BE2C (cell line): ENCODE measurements at places on chromosomes 1 and 21.
A peak's percentile ranks its signal among the peaks of the same experiment; 100 is the strongest.

- peak; percentile 79 for DNase-seq
Measured at GRCh38 chr1:62327360-62328055, 8.3 kb upstream of the KANK4 start.

- peak; percentile 21 for DNase-seq
Measured at GRCh38 chr1:199954699-199955098, 72.8 kb upstream of the NR5A2 start.

DNA sequence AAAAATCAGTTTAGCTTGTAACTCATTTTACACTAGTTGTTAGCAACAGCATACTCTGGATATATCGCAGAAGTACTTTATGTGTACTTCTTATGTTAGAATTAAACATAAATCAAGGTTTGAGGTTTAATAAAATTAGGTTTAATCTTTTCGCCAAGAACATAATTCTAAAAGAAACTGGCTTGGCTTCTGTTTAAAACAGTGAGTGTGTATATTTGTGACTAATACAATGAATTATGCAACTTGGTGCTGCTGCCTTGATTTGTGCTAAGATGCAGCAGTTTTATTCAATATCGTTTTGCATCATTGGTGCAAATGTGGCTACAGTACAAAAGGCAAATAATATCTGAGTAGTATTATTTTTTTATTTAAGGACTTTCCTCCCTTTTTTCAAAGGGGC lies 44.8 kb downstream of the USP25 start:
- DNase-seq, result no peak

DNA sequence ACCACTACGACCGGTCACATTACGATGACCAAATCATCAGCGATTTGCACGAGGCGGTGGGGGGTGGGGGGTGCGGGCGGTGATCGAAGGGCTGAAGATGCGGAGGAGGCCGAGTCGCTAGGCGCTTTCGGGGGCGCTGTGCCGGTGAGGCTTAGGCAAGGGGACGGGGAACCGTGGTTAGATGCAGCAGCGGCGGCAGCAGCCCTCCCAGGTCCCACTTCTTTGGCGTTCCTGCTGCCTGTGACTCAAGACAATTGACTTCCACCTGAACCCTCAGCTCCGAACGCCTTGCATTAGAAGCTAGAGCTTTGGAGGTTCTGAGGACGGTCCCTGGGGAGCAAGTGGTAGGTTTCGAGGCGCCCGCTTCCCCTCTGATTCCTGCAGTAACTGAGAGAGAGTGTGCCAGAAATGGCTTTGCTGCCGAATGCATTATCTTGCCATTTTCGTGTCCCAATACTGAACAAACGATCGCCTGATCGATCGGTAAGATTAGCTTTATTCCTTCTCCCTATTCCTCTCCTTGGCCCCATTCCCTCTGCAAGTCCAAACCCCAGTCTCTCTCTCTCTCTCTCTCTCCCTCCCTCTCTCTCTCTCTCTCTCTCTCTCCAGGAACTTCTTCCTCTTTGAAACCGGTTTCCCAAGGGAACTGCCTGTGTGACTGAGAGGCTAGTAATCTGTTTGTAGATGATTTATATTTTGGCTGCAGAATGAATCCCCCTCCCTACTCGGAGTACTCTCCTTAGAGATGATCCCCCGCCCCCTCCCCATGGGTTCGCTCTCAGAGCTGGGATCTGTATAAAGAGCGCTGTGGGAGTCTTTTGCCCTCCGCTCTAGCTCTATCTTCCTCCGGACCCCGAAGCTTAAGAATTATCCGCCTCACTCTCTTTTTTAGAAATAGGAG lies 735 bp upstream of the BRINP3 start:
- DNase-seq, result peak; percentile 72

GRCh38 chr1:177780096-177780700 lies 189.7 kb downstream of the SEC16B start:
- DNase-seq, result no peak

GRCh38 chr1:21077085-21077484 lies 99.6 kb downstream of the EIF4G3 start:
- DNase-seq, result no peak

DNA sequence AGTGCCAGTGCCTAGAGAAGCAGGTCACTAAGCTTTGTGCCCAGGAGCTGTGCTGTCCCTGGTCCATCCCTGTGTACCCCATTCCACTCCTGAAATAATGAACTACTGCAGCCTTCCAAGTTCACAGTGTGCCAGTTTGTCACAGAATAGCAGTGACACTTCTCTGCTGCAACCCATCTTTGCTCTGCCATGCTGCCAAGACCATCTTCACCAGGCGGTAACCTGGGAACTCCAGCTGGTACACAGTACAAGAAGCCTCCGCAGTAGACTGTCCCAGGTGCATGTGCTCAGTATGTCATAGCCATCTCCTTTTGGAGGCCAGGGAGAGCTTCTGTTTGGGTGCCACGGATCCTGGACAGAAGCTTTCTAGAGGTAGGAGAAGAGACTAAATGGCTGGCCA lies 138.0 kb downstream of the DHRS3 start:
- no peak for DNase-seq

DNA sequence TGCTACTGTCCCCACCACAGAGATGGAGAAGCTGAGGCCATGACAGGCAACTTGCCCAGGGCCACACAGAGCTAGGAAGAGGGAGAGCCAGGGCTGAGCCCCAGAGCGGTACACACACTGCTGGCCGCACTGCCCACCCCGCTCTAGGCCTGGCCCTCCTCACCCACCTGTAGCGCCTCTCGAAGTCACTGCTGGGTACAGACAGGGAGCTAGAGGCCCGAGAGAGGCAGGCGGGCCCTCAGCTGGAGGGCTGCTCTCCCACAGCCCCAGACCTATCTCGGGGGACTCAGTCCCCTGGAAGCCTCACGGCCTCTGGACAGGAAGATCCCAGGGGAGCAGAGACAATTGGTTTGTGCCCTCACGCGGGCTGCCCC lies 17.3 kb upstream of the PLEKHG5 start:
- no peak for DNase-seq

GRCh38 chr1:48676822-48677221 lies 99.9 kb downstream of the BEND5 start:
- no peak for DNase-seq

- peak; percentile 11 for DNase-seq
Measured at GRCh38 chr1:117179471-117179870, 31.3 kb downstream of the VTCN1 start.

DNA sequence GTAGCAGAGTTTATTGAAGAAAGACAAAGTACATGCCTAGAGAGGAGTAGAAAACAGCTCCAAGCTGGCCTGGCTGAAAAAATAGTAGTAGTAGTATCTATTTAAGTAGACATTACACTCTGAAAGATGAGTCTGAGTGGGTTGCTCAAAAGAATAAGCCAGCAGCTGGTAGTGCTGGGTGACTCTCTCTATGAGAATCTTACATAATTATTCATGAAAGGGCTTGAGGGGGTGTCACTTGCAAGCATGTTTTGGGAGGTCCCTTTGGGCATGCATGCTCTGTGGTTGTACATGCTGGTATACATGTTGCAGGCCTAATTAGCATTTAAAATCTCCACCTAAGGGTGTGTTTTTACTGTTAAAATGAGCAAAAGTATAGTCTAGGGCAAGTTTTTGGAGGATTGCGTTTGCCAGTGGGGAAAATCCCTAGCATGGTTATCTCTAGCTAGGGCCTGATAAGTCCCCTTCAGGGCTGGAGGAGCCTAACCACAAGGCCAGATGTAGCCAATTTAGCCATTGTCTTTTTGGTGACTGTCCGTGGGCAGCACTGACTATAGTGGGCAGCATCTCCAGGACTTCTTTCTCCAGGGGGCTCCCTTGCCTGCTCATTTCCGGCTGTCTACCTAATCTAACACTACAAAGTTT lies 11.0 kb upstream of the FCGR2A start:
- no peak for DNase-seq

- DNase-seq, result no peak
Measured at GRCh38 chr1:204073837-204074273, 940 bp downstream of the SOX13 start.

DNA sequence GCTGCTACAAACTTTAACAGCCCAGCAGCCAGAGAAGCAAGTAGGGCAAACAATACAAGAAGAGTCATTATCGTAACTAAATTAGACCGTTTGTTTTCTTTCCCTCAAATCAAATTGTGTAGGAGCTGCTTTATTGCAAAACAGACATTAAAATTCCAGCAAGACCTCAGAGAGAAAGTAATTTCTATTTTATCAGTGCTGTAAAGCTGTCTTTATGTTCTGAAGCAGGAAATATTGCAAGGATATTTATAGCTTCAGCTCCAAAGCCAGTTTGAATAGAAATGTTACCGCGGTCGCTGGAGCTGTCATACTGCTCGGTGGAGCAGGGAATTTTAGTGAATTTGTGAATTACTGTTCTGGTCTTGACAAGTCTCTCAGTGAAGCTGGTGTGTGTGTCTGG lies 503.8 kb upstream of the PLXNA2 start:
- peak; percentile 35 for DNase-seq

- DNase-seq, result no peak
Measured at GRCh38 chr1:43879996-43880395, 53.6 kb upstream of the ARTN start.

DNA sequence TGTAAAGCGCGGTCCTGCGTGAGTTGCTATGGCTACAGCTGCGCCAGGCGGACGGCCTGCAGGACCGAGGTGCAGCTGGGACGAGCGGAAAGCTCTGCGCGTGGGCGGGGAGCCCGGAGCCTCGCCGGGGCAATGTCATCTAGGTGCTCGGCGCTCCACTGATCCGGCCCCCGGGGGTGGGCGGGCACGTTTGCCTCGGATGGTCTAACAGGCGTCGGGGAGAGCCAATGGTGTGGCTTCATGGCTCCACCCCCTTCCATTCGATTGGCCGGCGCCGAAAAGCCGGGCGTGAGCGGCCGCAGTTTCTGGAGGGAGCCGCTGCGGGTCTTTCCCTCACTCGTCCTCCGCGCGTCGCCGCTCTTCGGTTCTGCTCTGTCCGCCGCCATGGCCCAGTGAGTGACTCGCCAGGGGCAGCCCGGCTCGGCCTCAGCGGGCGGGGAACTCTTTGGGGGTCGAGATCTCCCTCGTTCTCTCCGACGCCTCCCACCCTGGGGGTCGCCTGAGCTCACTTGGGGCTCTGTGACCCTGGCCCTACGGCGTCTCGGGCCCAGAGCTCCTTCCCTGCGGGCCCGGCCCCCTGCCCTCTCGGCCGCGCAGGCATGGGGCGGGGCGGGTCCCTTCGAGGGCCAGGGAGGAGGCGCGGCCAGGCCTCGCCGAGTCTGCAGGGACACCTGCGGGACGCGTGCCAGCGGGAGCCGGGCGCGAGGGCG lies at the start of gene PGD:
Gene PGD (plus strand): TSS at position 331 of the 710 bp plus-strand sequence. CDS start 54 bp downstream, at position 385.
- peak; percentile 96 for DNase-seq
